ENCODE measurements at places on chromosomes 13 and 19. TPM values are rescaled to one million over a fixed set of nuclear protein-coding genes. Genes with fewer than 3 reads are reported as not detected.

- no peak for DNase-seq
Measured at GRCh38 chr19:38528213-38528755, 89.5 kb downstream of the MAP4K1 start.

LYPD5 gene
- 0.35 TPM for total RNA-seq

GRCh38 chr13:113361406-113361805 is 2.5 kb downstream of the GRTP1 start:
- no peak for DNase-seq

GRCh38 chr19:41708481-41708880 is at the start of gene CEACAM5:
TSS of gene CEACAM5 (plus strand) at chr19:41708626. CDS start at chr19:41708732, 106 bp downstream.
- DNase-seq: no peak

- DNase-seq: no peak
Measured at GRCh38 chr19:35447606-35448469, at the start of gene FFAR2. TSS of gene FFAR2 (plus strand) at chr19:35448257. CDS start at chr19:35449715, 1,458 bp downstream.

TTC9B gene
- not detected for total RNA-seq

BORA gene
- 6.9 TPM for total RNA-seq

GNG8 gene
- not detected for total RNA-seq

- DNase-seq: peak; percentile 87
Measured at GRCh38 chr13:44365008-44365407, 8.6 kb upstream of the SERP2 start.

ZNF878 gene
- total RNA-seq: 0.17 TPM

GRCh38 chr19:49064029-49064629 is 489 bp downstream of the NTF4 start:
- no peak for DNase-seq

KLK12 gene
- not detected for total RNA-seq

DNA sequence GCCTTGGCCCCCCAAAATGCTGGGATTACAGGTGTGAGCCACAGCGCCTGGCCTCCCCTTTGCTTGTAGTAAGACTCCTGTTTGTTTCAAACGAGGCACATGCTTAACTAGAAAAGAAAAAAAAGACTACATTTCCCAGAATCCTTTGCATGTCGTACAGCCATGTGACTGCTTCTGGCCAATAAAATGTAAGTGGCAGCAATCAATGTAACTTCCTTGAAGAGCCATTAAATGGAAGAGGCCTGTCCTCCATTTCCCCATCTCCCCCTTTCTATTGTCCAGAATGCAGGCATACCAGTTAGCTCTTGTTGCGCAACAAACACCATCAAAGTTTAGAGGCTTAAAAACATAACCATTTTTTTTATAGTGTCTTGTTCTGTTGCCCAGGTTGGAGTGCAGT is 10.4 kb upstream of the GPR32 start:
- peak; percentile 13 for DNase-seq

DNA sequence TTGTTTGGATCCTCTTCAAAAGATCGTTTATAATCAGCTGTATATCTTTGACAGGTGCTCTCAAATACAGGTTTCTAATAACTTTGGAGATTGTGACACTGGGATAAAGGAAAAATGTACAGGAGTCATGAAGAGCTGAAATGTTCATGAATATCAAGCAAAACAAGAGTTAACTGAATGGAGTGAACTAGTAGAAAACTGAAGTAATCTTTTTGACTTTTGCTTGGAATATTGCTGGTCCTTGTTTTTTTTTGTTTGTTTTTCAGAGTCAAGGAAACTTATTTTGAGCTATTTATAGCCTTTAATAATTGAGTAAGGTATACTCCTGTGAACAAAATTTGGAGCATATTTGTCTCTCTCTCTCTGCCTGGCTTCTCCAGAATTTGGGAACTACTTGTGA is 25.3 kb downstream of the MED4 start:
- DNase-seq: peak; percentile 11

DNA sequence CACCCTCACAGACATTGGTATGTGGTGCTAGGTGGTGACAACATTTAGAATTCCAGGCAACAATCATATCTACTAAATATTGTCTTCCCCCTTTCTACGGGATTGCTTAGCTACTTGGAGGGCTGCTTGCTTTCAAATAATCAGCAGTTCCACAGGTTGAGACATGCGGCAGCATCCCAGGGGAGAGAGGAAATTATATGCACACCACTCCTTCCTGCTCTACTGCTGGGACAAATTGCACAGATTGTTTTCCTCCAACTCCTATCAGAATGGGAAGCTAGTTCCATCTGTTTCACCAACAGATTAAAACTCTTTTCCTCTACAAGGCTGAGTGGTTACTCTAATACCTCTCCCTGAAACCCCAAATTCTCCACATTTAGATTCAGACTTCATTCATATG is 275.4 kb downstream of the DNAJC15 start:
- DNase-seq: no peak

DNA sequence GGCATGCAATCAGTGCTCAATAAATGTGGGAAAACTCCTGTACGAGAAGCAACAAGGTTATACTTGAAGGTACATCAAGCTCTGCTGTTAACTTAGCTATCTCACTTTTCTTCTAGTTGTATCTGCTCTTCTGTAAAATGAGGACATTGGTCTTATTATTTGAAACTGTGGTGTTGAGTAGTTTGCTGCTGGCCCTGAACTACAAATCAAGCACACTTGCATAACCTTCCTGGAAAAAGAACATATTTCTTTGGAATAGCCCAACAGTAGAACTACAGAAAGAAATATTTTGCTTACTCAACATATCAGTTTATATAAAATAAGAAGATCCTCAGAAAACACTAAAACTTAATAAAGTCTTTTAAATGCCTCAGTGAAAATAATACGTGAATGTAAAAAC is 203.0 kb downstream of the KCTD12 start:
- DNase-seq: no peak

TTYH1 gene
- not detected for total RNA-seq

All from renal cortical epithelial cell (primary cell).